ENCODE measurements at places on chromosomes 1 and 21.
A peak's percentile ranks its signal among the peaks of the same experiment; 100 is the strongest.

- DNase-seq, result no peak
Measured at GRCh38 chr1:69510026-69510425, 57.7 kb upstream of the LRRC7 start.

- DNase-seq, result peak; percentile 49
Measured at GRCh38 chr1:107963601-107964335, 1.2 kb downstream of the VAV3 start.

DNA sequence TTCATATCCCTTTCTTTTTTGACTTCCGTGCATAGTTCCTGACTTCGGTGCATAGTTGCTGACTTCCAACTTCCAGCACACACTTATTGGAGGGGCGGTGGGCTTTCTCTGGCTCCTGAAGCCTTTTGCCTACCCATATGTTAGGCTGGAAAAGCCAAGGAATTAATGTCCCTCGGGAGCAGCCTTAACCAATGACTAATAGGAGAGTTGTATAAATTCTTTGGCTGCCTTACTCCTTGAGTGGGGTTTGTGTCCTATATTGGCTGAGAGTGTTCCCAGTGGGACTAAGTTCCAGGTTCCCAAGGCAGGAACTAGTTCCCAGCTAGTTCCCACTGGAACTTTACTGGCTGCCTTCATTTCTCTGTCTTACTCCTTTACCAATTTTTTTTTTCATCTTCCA lies 105.7 kb downstream of the ZNF326 start:
- no peak for DNase-seq

DNA sequence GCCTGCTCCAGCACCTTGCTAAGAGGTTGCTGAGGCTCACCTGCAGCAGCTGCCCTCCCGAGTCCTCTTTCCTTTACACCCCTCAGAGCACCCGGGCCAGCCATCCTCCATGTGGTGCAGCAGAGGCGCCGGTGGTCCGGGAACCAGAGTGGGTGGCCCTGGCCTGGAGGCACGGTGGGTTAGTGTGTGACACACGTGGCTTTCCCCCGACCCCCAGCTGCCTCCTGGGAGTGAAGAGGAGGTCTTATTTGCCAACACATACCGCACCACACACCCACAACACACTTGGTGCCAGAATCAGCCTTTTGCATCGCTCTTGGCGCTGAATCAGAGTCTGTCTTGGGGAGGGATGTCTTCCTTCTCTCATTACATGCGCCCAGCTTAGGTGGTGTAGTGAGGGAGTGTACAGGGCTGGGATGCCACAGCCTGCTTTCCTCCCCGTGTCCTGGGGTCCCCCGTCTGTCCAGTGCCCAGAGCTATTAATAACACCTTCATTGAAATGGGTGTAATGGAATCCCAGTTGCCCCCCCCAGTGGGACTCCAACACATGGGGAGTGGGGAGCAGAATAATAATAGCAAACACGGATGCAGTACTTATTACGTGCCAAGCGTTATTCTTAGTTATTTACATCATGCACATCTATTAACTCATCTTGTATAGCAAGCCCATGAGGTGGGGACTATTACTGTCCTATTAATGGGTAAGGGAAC lies 38.2 kb downstream of the MAPKAPK2 start:
- DNase-seq, result no peak

GRCh38 chr1:178806665-178807300 lies 64.1 kb downstream of the ANGPTL1 start:
- DNase-seq, result no peak

DNA sequence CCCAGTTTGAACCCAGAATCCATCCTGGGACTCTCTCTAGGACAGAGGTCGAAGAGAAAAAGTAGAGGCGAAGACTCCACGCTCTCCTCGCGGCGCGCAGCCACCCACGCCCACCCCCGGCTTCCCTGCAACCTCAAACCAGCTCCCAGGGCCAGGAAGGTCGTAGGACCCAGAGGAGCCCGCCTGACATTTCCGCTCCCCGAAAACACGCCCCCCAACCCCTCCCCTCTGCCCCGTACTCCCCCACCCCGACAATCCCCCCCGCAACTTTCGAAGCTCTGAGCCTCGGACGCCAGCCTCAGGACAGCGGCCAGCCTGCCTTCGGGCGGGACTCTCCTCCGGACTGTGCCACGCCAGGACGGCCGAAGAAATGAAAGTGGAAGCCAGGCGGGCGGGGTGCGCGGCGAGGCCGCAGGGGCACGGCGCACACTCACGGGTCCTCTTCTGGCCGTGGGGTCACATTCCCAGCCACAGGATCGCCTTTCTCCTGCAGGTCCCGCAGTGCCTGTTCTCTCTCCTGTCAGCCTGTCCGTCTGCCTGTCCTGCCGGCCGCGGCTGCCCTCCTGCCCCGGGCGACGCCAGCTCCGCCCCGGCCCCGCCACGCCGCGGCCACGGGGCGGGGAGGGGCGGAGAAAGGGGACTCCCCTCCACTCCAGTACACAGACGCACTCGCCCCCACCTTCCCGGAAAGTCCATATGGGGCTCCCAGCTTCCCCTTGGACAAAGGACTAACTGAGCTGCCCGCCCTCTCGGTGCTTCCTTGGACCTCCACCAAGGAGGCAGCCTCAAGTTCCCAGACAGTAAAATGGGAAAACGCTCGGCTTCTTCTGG lies at the start of gene MOB3C:
MOB3C (minus strand) TSS at position 535 of the 831 bp plus-strand sequence. CDS start 3,490 bp downstream, outside the sequence.
- peak; percentile 54 for DNase-seq

DNA sequence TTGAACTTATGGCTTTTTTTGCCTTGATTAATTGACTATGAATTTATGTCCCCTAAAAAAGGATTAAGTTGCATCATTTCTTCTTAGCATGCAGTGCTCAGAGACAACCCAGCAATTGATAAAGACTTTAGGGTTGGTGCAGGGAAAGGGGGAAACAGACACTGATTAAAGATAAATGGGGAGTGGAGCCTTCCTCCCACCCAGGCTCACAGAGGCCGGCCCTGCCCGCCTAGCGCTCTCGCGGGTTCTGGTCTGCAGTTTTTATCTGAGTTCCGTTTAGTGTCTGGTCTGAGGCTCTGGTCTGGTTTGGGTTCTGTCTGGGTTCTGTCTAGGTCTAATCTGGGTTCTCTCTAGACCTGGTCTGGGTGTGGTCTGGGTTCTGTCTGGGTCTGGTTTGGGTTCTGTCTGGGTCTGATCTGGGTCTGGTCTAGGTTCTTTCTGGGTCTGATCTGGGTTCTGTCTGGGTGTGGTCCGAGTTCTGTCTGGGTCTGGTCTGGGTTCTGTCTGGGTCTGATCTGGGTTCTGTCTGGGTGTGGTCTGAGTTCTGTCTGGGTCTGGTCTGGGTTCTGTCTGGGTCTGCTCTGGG lies 48.1 kb downstream of the ABCG1 start:
- DNase-seq, result no peak

DNA sequence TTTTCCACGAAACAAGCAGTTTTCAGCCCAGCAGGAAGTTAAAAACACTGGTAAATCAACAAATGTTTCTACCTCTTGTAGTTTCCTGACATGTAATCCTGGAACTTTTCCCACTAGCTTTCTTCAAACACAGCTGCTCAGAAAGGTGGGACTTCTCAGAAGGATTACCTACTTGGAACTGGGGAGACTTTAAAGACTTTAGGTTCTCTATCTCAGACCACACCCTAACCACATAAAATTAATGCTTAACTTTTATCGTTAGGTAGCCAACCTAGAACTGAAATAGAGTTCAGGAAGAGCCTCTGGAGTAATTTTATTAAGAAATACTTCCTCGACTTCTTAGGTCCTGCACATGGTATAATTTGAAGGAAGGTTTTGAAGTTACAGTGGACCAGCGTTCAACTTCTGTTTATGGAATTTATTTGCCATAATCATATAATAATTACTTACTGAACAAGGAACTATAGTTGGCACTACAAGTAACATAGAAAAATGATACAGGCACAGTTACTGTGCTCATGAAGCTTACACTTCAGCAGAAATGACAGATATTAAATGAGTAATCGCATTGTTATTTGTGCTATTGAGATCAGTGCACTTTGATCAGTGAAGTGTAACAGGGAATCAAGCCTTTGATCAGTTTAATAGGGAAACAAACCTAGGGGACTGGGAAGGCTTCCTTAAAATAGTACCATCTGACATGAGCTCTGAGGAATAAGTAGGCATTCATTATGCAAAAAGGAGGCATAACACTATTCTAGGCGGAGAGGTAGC lies at the start of gene BCL2L15:
BCL2L15 (minus strand) TSS at position 180 of the 774 bp plus-strand sequence. CDS start 206 bp downstream, outside the sequence.
- DNase-seq, result no peak

- DNase-seq, result no peak
Measured at GRCh38 chr1:205590777-205591513, 40.9 kb downstream of the ELK4 start.

DNA sequence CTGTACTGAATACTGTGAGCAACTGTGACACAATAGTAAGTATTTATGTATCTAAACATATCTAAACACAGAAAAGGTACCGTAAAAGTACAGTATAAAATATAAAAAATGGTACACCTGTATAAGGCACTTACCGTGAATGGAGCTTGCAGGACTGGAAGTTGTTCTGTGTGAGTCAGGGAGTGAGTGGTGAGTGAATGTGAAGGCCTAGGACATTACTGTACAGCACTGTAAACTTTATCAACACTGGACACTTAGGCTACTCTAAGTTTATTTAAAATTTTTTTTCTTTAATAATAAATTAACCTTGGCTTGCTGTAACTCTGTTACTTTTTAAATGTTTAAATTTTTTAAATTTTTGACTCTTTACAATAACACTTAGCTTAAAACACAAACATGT lies 24.5 kb upstream of the SHCBP1L start:
- DNase-seq, result no peak

DNA sequence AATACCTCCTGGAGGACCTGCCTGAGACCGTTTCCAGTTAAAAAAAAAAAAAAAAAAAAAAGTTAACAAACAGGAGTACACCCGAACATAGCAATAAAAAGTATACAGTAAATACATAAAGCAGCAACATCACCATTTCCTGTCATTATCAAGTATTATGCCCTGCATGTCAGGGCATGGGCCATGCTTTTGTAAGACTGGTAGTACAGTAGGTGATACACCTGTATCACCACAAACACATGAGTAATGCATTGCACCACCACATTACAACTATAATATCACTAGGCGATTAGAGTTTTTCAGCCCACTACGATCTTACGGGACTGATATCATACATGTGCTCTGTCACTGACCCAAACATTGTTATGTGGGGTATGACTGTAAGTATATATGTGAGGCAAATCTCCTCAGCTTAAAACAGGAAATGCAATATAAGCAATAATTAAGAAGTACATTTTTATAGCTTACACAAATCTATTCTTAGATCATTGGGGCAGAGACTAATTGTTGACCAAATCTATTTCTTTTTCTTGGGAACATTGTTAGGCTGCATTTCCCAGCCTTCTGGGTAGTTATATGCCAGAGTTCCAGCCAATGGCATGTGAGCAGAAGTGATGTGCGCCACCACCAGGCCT lies 98.1 kb downstream of the PLD5 start:
- no peak for DNase-seq

- no peak for DNase-seq
Measured at GRCh38 chr21:35222541-35222941, 173.4 kb upstream of the RUNX1 start.

- DNase-seq, result no peak
Measured at GRCh38 chr21:37153935-37154350, 80.9 kb downstream of the TTC3 start.

DNA sequence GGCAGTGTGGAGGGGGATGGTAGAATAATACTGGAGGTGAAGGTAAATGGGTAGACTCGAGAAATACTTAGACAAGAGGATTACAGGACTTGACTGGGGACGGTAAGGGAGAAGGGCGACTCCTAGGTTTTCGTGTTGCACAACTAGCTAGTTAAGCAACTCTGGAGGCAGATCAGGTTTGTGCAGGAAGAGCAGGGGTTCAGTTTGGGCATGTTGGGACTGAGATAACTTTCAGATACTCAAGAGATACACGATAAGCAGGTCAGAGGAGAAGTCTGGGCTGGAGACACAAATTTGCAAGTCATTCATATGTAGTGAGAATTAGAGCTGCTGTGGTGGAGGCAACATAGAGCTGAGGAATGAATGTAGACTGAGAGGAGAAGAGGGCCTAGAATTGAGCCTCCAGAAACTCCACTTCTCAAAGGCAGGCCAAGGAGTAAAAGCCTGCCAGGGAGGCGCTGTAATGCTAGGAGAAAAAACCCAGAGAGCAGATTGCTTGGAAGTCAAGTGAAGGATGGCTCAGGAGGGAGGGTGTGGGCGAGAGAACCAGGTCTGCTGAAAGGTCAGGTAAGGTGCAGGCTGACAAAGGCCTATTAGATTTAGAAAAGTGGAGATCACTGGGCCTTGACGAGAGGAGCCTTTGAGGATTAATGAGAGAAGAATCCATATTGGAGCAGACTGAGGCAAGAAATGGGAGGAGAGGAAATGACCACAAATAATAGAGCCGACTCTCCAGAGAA lies 20.8 kb downstream of the MAB21L3 start:
- DNase-seq, result no peak

DNA sequence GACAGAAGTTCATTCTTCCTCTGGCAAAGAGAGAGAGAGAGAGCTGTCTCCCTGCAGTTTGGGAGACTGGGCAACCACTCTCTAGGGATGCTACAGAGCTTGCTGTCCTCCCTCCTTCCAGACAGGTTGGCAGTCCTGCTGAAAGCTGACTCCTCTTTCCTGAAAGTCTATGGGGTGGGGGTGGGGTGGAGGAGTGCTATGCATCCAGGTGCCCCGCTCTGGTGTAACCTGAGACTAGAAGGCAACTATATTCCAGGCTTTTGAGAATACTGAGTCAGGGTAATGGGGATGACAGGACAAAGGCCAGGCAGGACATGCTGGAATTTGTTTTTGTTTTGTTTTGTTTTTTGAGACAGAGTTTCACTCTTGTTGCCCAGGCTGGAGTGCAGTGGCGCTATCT lies 55.4 kb downstream of the OPTC start:
- no peak for DNase-seq

- DNase-seq, result no peak
Measured at GRCh38 chr1:10048601-10049000, 15.8 kb downstream of the UBE4B start.

DNA sequence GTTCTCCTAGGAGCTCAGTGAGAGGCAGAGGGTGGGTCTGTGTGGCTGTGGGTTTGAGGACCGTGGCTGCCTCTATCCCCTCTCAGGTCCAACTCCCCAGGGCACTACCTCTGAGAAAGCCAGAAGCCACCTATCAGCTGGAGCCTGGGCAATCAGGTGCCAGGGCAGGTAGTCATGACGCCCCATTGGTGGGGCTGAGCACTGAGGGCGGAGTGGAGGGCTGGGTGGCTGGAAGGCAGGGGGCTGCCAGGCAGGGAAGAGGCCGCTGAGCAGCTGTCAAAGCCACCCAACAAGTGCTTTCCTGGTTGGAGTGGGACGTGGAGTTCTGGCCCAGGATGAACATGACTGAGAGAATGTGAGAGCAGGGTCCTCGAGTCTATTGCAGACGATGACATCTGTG lies 164.9 kb upstream of the AJAP1 start:
- no peak for DNase-seq

- DNase-seq, result no peak
Measured at GRCh38 chr1:227174164-227174563, 144.1 kb downstream of the CDC42BPA start.

DNA sequence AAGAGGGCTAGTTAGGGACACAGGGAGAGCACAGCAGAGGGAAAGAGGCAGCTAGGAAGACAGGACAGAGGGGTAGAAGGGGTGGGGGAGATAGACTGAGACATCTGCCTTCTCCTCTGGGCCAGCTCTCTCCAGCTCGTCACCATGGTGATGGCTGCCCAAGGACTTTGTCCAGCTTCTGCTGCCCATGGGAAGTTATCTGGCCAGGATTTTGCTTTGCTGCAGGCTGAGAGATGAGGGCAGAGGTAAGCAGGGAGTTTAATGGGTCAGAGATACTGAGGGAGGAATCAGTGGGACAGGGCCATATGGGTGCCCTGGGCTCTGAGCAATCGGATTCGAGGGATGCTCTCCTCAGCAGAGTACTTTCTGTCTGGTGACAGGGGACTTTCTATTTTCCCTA lies 34.5 kb upstream of the GPR37L1 start:
- peak; percentile 60 for DNase-seq

- no peak for DNase-seq
Measured at GRCh38 chr1:12244585-12244984, 14.8 kb downstream of the VPS13D start.

All from brain (organoid and tissue), 16 donors.